ENCODE measurements at places on chromosomes 7 and 10.

DNA sequence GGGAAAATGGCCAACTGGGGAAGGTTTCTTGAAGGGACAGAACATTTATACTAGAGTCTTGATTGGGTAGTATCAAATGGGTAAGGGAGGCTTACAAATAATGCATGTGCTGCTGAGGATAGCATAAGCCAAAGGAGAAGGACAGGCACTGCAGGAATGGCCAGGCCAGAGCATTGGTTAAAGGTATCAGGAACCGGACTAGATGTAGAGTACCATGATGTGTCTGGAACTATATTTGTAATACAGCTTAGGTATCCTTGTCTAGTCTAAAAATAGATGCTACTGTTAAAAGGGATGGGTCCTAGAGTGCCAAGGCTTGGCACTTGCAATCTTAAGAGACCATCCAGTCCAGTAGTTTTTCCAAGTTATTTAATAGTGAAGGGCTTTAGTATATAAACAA is 20.3 kb downstream of the TMEM243 start:
- no peak for DNase-seq

DNA sequence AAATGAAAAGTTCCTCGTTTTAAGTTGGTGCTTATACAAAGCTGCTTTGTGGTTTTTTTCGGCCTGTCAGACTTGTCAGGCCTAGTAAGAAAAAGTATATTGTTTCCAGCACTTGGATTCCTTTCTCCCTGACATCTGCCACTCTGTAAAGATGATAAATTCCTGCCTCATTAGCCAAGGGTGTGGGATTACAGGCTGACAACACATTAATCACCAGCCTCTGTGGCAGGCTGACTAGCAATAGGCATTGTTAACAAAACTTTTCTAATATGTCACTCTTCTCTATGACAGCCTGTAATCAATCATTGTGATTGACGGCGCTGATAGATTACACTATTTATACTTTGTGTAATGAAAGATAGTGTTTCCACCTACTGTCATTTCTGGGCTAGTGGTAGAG is 682.5 kb downstream of the LRMDA start:
- DNase-seq = no peak

- DNase-seq = no peak
Observed at GRCh38 chr10:105598207-105598606, 957.1 kb downstream of the SORCS3 start.

- DNase-seq = no peak
Observed at GRCh38 chr7:12862146-12862545, 174.7 kb downstream of the ARL4A start.
